Activated naive CD4-positive, alpha-beta T cell (primary cell): ENCODE measurements at places on chromosomes 1 and 21.

DNA sequence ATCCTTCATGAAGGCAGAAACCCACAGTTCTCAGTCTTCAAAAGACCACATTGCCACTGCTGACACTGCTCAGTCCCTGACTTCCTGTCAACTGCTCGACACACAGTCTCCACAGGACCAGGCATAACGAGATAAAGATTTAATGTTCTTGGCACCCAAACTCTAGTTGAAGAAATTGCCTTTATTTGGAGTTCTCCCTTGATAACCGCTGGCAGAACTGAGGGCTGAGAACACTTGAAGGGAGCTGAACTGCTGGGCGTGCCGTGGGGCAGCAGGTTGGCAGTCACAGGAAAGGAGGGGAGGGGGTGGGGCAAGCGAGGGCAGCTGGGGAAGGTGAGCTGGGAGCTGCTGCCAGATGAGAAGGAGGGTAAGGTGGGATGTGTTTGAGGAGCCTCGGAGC is 15.9 kb downstream of the HENMT1 start:
- no peak for DNase-seq

DNA sequence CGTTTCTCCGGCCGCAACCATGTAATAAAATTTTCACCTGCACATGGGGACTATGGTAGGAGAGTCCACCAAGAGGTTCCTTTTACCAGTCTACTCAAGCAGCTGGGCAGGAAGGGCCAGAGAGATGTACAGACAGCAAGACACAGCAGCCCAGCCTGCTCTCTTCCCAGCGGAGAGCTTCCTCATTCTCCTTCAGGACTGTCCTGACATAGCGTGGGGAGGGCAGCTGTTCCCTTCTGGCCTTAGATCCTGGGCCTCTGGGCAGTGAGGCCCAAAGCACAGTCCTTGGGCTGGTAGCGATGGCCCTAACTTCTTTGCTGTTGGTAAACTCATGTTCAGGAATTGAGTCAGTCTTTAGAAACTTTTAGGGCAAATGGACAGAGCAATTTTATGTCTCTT is 89.1 kb downstream of the BCAR3 start:
- no peak for DNase-seq

- no peak for DNase-seq
Observed at GRCh38 chr1:223771469-223771813, 59.1 kb downstream of the CAPN2 start.

GRCh38 chr1:203569490-203570318 is 56.9 kb upstream of the ATP2B4 start:
- no peak for DNase-seq

DNA sequence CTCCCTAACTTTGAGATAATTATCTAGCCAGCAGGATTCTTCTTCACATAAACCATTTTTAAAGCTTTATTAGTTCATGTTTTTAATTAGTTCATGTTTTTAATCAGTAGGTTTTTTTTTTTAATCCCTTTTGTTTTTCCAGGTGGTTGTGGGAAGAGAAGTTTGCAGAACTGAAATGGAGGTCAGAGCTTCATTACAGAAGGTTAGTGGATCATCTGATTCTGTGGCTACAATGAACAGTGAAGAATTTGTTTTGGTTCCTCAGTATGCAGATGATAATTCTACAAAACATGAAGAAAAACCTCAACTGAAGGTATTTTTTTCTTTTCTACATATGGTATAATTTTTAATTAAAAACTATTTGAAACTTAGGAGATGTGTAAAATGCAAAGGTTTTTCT is 59.7 kb downstream of the RABGAP1L start:
- DNase-seq, result no peak

GRCh38 chr1:239084459-239085080 is 301.8 kb upstream of the CHRM3 start:
- no peak for DNase-seq

DNA sequence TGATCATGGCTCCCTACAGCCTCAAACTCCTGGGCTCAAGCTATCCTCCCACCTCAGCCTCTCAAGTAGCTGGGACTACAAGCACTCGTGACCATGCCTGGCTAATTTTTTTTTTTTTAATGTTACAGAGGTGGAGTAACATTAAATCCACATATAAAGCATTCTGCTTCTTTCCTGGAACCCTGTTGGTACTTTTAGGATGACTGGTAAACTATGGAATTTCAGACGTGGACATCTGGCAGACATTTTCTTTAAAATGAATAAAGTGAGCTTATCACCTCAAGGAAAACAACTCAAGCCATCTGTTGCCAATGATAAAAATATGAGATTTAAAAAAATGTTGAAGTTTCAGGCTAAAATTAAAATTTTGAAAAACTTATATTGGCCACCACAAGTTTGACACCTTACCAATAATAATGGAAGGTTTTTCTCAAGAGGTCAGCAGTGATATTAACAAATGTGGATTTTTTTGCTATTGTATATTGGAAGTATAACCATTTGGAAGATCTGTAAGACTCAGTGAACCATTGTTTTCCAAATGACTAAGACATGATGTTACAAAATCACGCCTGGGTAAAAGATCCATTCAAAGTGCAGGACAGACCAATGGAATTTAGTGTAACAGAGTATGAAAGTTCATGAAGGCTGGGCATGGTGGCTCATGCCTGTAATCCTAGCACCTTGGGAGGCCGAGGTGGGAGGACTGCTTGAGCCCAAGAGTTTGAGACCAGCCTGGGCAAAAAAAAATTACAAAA is 52.7 kb upstream of the EIF4G3 start:
- DNase-seq, result no peak

DNA sequence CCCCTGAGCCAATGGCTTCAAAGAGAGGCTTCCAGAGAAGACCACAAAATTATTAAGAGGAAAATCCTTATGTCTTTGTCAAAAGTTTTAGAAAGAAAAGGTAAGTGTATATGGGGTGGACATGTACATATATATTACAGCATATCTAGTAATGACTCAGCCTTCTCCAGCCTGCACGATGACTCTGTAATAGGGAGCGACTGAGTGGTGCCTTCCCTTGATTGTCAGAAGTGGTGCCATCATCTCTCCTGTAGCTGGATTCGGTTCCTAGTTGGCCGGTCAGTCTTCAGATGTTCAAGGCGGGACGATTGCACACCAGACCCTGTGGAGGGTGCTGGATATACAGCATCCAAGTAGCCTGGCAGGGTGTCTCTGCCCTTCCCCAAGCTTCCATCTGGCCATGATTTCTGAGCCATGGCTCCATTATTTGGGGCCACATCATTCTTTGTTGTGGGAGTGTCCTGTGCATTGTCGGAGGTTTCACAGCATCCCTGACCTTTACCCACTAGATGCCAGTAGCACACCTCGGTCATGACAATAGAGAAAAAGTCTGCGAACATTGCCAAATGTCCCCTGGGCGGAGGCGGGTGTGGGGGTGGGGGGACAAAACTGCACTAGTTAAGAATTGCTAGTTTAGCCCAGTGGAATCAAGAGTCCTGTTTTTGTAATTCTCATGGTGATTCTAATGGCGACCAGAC is 206.2 kb upstream of the KAZN start:
- DNase-seq, result no peak

DNA sequence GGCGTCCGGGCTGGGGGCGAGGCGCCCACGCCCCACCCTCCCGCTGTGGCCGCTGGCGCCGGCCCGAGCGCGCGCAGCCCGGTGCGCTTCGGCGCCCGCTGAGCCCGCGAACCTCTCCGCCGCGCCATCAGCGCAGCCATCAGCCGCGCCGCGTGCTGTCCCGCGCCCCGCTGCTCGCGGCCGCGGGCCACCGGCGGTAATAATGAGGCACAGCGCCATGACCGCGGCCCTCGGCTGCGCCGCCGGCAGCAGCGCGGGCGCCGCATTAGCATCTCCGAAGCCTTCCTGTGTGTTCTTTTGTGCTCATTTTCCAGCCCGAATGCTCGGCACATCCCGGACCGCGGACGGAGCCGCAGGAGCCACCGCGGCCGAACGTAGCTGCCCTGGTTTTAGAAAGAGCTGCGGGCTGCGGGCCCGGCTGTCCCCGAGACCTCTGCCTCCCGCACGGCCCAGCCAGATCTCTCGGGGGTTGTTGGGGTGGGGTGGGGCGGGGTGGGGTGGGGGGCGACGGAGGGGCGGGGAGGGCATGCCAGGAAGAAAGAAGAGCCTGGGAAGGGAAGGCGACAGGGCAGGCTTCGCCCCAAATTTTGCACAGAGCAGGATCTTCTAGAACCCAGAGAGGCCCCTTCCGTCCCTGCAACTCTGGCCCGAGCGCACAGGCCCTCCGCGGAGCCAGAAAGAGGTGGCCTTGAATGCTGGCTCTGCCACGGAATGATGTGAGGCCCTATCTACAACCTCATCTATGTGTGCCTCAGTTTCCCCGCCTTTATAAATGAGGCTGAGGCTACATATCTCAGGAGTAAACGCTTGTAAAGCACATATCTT is 55.3 kb downstream of the RRAGC start:
- no peak for DNase-seq

DNA sequence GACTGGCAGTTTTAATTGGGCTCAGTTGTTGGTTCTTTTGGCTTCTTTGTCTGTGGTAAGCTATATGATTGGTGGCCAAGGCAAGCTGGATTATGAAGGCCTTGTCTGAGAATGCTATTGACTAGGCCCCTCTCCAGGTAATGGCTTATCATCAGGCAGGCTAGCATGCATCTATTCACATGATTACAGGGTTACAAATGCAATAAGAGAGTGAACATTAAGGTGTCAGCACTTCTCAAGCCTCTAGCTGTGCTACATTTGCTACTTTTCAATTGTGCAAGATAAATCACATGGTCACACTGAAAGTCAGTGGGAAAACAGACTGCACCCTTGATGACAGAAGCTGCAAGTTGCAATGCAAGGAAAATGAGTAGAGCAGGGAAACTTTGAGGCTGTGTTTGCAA is 550.9 kb upstream of the TMPRSS15 start:
- no peak for DNase-seq

GRCh38 chr21:34887105-34887442 is 162.0 kb downstream of the RUNX1 start:
- DNase-seq, result no peak

DNA sequence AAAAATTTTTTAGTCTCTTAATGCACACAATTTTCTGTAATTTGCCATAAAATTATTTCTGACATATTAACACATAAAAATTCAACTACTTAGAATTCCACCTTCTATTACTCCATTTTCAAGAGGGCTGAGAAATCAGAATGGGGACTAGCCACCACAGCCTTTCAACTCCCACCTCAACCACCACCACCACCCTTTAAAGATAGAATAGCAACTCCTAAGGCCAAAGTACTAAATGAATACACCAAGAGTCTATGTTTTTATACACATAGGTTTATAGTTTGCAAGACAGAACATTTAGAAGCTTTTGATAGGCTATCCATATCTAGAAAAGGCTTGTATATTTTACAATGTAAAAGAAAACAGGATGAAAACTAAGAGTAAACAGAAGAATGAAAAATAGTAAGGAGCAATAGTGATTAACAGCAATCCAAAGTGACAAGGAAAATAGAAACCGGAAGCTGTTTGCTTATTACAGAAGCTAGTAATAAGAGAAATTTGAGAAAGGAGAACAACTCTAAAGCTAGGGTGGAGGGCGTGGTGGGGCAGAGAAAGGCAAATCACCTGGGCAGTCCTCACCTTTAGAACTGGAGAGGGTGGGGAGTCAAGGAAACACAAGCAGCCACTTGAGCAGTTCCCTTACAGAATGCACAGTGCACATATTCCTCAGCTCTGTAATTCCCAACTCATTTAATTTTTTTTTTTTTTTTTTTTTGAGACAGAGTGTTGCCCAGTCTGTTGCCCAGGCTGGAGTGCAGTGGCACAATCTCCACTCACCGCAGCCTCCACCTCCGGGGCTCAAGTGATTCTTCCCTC is 27.7 kb downstream of the EPS15 start:
- DNase-seq, result no peak

DNA sequence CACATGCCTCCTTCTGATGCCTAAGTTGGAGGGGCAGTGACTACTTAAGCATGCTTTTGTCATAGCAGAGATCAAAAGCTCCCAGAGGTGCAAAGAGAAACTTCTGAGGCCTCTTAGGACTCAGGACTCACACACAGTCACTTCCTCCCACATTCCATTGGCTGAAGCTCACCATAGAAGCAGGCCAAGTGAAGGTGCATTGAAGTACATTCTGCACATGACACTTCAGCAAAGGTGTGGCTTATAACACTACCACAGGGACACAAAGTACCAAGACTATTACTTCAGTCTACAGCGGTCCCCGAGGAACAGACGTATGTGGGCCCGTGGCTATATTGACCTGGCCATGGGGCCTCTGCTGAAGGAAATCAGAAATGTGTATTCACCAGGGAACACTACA is 2.5 kb upstream of the POGK start:
- no peak for DNase-seq

GRCh38 chr1:40058453-40059337 is 18.2 kb downstream of the CAP1 start:
- no peak for DNase-seq

GRCh38 chr1:2049225-2049717 is 940 bp upstream of the PRKCZ start:
- DNase-seq, result no peak

GRCh38 chr1:160328184-160328583 is 14.9 kb downstream of the COPA start:
- DNase-seq, result no peak

DNA sequence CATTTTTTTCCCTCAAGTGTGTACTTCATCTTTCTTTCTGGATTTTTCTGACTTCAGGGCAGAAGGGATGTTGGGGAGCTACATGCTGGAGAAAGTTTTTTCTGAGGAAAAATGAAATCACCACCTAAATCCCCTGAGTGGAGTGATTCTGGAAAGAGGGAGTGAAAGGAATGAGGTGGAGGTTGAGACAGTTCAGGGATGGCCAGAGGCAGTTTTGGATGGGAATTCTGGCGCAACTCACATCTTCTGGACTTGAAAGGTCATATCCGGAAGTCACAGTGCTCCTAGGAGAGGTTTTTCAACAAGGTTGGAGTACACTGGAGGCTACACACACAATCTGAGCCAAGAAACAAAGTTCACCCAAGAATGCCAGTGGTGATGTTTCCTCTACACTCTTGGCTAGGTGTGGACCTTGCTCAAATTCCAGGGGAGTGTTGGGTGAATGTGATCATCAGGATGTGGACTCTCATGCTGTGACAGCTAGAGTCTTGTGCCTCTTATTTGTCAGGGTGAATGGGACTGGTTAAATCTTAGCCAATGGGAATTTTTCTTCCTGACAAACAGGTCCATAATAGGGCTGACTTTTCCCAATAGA is 161.5 kb downstream of the HLX start:
- DNase-seq, result no peak

DNA sequence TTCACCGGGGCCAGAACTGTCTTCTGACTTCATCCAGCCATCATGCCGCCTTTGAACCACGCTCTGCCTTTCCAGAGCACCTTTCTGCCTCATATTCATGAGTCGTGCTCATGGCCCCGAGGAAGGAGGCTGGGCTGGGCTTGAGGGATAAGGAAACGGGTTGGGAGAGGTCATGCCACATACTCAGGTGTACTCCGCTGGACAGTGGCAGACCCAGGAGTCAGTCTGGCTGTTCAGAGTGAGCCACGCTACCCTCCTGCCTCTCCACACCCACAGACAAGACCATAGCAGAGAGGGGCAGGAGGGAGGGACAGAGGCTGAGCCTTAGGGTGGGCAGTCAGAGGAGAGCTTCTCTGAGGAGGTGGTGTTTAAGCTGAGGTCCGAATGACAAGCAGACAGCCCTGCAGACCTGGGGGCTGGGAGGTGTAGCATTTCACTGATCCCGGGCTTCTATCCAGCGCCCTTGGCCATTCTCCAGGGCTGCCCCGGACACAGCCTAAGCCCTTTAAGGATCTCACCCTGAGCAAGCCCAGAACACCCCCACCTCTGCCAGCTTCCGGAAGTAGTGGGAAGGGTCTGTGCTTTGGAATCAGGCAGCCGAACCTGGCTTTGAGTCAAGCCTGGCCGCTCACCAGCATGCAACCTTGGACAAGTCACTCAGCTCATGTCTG is 102.3 kb downstream of the LACTBL1 start:
- DNase-seq, result no peak

- no peak for DNase-seq
Observed at GRCh38 chr21:44259082-44259705, 2.5 kb downstream of the DNMT3L start.

- no peak for DNase-seq
Observed at GRCh38 chr21:39430457-39430856, 15.1 kb downstream of the LCA5L start.
